Stimulated activated CD4-positive, alpha-beta T cell treated with anti-CD3 and anti-CD28 coated beads, Interleukin-1b, Interleukin-23, amount 100 ng/mL, for 4 hours (primary cell): ENCODE measurements at places on chromosomes 13 and 19.

GRCh38 chr13:49238621-49239020 lies 9.1 kb upstream of the CDADC1 start:
- DNase-seq: no peak

DNA sequence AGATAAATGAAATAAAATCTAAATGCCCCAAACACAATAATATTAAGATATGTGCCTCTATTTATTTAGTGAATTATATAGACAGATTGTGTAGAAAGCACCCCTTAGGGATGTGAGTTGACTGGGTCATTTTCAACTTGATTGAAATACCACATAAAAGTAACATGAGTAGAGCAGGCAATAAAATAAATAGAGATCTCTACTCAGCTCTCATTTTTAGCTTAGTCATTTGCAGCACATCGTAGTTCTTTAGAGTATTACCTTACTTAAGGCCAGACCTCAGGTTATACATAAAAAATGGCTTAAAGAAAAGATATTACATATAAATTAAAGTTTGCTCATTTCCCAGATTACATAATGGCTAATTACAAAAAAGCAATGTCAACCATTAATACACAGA lies 1525.6 kb upstream of the PRR20A start:
- DNase-seq: no peak

GRCh38 chr19:55418185-55418584 lies 10.6 kb upstream of the UBE2S start:
- no peak for DNase-seq

DNA sequence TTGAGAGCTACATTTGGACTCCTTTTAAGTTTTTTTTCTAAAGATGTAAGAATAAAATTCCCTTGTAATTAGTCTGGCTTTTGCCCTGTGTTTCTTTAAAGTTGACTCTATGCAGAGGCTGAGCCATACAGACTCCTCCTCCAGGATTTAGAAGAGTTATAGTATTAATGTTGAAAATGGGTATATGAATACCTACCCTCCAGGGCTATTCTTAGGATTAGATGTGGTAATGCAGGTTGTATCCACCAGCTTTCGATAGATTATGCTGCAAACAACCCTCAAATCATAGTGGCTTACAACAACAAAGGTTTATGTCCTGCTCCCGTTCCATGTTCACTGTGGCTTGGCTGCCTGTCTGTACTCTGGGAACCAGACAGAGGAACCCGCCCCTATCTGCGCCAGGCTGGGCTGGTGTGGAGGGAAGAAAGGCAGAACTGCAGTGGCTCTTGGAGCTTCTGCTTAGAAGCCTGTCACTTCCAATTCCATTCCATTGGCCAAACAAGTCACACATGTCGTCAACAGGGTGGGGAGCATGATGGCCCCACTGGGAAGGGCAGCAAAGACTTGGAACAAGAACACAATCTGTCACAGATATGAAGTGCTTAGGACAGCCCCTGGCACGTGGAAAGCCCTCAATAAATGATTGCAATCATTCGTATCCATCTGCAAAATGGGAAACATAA lies 290.8 kb downstream of the FOXO1 start:
- no peak for DNase-seq

- no peak for DNase-seq
Measured at GRCh38 chr13:20197361-20197834, 4.7 kb upstream of the GJB2 start.

- DNase-seq: no peak
Measured at GRCh38 chr13:110916301-110917142, 1.7 kb upstream of the ANKRD10 start.

GRCh38 chr13:30652746-30653386 lies 35.1 kb downstream of the USPL1 start:
- DNase-seq: no peak

DNA sequence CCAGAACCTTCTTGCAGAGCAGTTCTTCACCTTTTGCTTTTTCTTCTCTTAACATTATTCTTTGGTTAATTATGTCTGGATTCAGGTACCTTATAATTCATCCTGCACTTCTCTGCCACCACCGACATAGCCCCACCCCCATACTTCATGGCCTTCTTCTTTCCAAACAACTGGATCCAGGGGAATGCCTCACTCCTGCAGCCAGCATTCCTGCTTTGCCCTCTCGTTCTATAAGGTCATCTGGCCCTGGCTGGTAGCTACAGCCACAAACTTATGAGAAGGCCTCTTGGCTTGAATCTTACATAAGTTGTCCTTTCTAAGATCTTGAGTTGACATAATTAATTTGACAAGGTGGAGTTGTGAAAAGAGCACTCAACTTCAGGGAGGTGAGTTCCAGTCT lies 84.1 kb upstream of the FRY start:
- no peak for DNase-seq

- no peak for DNase-seq
Measured at GRCh38 chr13:59229861-59230260, 933.9 kb downstream of the DIAPH3 start.

GRCh38 chr13:84290386-84290785 lies 408.1 kb upstream of the SLITRK1 start:
- no peak for DNase-seq

DNA sequence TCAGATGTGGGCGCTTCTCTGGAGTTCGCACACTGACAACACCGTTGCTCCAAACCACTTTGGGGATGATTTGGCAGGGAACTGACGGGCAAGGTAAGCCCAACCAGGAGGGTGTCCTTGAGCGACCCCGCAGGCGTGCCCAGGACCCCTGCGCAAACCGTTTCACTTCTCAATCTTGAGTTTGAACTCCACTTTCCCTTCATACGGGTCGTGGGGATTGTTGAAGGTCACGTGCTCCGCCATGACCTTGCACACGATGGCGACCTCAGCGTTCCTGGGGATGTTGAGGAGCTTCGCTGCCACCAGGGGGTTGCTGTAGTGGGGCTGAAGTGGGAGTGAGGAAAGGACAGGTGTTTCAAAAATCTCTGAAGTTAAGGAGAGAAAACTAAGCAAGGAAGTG lies 8.8 kb downstream of the ATP4B start:
- no peak for DNase-seq

- no peak for DNase-seq
Measured at GRCh38 chr19:38162094-38162493, 61.9 kb downstream of the DPF1 start.

DNA sequence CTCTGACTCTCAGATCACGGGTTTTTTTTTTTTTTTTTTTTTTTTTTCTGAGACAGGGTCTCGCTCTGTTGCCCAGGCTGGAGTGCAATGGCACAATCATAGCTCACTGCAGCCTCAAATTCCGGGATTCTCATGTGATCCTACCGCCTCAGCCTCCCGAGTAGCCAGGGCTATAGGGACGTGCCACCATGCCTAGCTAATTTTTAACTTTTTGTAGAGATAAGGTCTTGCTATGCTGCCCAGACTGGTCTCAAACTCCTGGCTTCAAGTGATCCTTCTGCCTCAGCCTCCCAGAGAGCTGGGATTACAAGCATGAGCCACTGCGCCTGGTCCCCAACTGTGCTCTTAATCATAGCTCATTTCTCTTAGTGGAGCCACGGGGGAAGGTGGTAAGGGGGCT lies 4.6 kb upstream of the GRAMD1A start:
- no peak for DNase-seq

- DNase-seq: no peak
Measured at GRCh38 chr13:112071723-112072533, 5.0 kb downstream of the SOX1 start.

DNA sequence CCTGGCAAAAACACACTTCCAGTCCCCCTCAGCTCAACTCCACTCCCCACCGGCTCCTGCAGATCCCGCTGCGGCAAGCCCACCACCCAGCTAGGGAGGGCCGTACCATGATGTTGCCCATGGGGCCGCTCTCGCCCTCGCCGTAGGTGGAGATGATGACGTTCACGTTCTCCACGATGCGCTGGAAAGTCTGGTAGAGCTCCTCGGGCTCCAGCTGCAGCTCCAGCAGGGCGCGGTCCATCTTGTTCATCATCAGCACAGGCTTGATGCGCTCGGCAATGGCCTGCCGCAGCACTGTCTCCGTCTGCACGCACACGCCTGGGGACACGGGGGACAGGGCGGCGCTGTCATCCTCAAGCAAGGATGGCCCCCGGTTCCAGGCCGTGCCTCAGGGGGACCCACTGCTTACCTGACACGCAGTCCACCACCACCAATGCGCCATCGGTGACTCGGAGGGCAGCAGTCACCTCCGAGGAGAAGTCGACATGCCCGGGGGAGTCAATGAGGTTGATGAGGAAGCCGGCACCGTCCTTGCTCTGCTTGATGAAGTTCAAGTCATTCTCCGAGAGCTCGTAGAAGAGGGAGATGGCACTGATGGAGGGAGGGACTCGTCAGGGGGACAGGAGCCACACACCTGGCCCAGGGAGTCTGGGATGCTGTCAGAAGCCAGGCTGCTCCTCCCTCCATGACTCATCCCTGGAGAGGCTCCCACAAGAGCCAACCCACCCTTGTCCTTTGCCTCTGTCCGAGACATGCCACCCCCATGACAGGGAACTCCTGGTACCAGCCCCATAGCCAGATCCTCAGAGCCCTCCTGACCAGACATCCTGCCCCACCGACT lies 2.3 kb downstream of the EEF2 start:
- no peak for DNase-seq

- DNase-seq: no peak
Measured at GRCh38 chr13:49497272-49497671, 1.5 kb downstream of the PHF11 start.
